ENCODE measurements at places on chromosomes 5 and 9.

GRCh38 chr5:9512457-9512856 lies 33.4 kb downstream of the SEMA5A start:
- DNase-seq, result no peak

- DNase-seq, result no peak
Observed at GRCh38 chr5:116766470-116766947, 191.9 kb upstream of the SEMA6A start.

- no peak for DNase-seq
Observed at GRCh38 chr5:71719063-71719964, at the start of gene CARTPT. CARTPT (plus strand) TSS chr5:71719275; CDS start chr5:71719294, 19 bp downstream.

GRCh38 chr5:95958310-95959014 lies 3.2 kb downstream of the ELL2 start:
- no peak for DNase-seq

GRCh38 chr5:139512786-139513390 lies 30.3 kb upstream of the STING1 start:
- DNase-seq, result no peak

DNA sequence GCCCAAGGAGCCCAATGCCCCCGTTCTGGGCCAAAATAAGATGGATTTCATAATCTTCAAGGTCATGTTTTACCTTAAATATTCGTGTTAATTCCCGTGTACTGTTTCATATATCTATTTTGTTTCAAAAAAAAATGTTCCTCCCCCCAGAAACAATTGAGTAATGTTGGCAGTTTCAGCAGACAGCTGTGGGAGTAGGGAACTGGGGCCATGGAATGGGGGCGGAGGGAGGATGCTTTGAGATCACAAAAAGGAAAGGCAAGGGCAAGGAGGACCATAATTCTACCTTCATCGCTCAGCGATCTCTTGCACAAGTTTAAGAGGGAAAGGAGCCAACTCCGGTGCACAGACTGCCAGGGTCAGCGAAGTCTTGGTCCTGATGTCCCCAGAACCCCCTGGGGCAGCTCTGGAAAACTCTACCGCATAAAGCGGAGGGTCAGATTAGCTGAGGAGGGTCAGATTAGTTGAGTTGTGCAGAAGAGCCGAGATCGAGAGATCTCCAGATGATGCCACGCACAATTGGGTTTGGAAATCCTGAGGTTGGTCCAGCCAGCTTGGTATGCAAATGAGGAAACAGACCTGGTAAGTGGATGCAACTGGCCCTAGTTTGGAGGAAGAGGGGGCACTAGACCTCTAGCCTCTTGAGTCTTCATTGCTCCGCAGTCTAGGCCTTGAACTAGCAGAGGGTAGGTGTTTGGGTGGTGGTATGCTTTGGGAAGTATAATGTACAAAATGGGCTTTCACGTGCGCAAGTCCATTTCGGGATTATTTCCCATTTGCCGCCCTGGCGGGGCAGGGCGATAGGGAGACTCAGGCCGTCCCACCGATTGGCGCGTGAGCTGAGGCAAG lies 24.0 kb downstream of the CDKN2A start:
- DNase-seq, result no peak

DNA sequence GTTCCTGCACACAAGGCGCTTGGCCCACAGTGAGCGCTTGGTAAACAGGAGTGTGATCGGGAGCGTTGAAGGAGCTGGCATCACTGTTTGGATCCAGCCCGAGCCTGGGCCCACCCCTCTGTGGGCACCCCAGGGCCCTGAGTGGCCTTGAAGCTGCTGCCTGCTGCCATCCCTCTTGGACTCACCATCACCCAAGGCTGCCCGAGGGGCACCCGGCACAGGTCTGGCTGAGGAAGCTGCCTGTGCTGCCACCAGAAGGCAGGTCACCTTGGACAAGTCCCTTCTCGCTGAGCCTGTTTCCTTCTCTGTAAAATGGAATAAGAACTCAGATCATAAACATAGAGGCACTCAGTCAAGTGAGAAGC lies 53.6 kb downstream of the LRSAM1 start:
- DNase-seq, result no peak

DNA sequence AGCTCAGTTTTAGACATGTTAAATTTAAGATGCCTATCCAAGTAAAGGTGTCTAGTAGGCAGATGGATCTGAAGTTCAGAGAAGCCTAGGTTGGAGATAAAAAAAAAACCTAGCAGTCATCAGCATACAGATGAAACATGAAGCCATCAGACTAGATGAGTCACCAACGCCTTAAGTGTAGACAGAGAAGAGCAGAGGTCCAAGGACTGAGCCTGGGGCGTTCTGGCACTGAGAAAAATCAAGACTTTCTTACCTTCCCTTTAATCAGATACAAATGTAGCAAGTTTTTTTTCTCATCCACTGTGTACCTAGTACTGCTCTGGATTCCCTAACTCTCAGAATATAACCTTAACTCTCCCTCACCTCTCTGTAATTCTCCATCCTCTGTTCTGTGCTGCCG lies 97.3 kb downstream of the SIL1 start:
- DNase-seq, result no peak

DNA sequence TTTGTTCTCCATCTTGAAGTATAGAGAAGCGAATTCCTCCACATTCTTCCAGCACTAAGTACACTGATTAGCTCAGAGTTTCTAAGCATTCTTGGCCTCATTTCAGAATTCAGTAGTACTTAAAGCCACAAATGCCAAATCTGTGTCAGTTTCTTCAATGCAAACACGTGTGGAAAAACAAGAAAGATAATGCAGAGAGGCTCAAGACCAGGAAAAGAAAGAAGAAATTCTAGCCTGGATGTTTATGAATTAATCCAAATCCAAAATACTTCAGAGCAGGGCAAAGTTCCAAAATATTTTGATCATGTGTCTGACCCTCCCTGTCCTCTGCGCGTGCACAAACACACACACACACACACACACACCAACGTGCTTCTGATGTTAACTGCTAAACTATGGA lies 457.6 kb downstream of the SLCO4C1 start:
- DNase-seq, result no peak

DNA sequence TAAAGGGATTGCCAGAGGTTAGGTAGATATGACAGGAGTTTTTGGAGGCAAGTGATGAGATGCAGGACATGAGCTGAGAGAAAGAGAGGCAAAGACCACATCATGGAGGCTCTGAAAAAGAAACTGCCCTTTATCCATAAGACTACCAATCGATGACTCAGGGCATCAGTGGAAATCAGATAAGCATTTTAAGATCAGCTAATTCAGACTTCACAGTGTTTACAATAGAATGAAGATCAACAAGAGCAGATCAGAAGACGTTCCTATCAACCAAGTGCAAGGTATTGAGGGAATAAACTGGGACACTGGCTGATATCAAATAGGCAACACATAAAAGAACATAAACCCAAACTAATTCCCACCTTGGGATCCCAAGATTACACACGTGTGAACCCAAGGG lies 227.2 kb downstream of the SLCO4C1 start:
- DNase-seq, result no peak

DNA sequence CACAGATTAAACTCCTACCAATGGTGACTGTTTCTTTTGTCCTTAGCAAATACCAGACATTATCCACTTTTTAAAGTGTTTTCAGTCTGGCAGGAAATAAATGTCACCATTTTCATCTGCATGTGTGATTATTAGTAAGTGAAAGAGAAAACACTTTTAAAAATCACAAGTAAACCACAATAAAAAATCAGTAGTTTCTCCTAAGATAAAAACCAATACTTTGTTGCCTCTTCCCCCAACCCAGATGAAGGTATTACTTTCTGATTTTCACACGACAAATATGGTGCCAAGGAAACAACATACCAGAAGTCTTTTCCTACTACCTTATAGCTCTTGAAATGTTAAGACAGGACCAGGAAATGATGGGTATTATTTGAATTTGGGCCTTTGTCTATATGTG lies 11.5 kb upstream of the MAP3K1 start:
- no peak for DNase-seq

GRCh38 chr5:81151546-81151945 lies 81.6 kb upstream of the CKMT2 start:
- DNase-seq, result no peak

DNA sequence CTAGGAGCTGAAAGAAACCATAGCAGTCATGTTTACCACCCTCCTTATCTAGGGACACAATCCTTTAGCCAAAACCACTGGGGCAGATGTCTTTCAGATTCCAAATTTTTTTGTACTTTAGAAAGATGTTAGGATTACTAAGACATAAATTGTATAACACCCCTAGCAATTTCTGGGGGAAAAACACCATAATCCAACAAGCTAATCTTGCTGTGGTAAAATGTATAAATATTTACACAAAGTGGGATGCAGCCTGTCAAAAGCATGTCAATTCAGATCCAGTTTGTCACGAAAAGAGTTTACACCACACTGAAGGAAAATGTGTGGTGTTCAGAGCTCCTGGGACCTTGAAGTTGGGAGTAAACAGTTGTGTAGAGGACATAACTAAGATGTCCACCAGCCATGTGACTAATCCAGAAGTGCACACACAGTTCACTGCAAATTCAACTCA lies 274.3 kb downstream of the ADAMTSL1 start:
- DNase-seq, result no peak

DNA sequence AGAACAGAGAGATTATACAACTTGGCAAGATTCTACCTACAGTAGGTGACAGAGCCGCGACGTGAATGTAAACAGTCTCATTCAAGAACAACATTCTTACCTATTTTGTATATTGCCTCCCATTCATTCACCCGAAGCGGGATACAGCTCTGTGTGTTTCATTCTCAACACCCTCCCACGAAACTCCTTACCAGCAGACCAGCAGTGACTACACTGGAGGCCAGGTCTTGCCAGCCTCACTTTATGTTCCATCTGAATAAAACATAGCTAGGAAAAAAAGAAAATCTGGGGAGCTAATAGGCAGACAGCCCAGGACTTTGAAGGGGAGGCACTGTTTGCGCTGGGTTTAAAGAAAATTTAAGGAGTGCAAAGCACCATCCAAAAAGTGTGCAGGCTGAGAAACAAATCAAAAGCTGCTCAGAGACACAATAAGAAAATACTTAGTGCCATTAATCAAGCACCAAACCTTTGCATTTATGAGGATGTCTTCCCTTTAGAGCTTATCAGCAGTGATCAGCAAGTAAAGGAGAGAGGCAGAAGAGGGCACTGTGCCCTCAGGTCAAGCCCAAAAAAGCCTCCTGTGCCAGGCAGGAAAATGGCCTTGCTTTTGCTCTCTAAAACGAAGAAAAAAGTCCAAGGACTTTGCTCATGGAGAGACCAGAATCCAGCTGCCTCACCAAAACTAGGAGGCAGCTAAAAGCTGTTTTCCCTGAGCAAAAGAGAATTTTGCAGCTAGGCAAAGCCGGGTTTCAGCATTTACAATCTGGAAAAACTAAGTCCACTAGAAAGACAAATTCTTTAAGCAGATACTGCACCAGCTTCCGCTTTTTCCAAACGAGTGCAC lies 295.1 kb downstream of the BNC2 start:
- DNase-seq, result no peak

DNA sequence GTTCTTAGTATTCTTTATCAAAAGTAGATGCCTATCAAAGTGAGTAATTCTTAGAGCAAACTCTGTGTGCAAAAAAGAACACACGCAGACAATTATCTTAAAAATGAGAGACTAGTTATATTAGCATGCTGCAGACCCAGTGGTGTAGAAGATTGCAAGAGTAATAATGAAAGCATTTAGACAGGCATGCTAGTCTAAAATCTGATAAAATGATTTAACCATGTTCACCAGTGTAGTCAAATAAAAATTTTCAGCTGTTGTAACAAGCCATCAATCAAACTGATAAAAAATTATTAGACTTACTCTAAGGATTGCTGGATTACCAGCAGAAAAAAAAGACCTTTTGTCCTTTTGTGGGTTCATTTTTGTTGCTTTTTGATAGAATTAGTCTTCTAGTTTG lies 241.9 kb upstream of the TLE4 start:
- no peak for DNase-seq

DNA sequence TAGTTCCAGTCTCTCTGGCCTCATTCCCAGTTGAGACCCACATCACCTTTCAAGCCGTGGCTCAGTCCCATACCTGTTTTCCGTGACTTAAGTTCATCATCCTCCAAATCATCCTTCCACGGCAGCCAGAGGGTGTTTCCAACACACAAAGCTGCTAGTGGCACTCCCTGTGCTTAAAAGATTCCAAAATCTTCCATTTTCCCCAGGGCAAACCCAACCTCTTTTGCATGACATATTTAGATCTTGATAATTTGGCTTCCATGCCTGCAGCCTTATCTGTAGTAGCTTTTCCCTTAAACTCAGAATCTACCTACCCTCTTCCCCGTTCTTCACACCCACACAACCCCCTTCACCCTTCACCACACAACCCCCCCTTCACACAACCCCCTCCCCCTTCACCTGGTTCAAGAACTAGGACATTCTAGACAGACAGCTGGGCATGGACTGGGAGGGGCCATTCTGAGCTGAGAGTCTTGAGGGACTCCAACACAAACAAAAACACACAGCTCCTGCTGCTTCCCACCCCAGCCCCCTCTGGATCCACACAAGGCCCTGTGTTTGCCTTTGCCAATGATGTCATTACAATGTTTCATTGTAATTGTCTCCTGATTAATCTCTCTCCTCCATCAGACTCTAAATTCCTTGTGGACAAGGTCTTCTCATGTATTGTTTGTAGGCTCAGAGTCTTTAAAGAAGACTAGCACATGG lies 268.2 kb downstream of the SH3GL2 start:
- no peak for DNase-seq

DNA sequence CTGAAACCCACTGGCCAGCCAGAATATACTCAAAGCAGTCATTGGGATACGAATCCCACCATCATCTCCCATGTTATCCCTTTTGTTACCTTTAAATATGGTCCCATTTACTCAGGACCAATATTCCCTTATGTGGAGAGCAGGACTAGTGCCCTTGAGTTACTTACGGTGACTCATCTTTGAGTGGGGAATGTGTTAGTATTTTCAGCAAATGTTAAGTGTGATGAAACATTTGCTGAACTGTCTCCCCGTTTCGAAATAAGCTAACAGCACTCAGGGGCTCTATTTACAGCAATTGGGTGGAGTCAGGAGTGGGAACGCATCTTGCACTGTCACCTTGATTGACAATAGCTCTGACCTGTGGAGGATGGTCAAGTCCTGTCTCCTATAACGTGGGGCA lies 67.4 kb downstream of the CTSL start:
- DNase-seq, result no peak

DNA sequence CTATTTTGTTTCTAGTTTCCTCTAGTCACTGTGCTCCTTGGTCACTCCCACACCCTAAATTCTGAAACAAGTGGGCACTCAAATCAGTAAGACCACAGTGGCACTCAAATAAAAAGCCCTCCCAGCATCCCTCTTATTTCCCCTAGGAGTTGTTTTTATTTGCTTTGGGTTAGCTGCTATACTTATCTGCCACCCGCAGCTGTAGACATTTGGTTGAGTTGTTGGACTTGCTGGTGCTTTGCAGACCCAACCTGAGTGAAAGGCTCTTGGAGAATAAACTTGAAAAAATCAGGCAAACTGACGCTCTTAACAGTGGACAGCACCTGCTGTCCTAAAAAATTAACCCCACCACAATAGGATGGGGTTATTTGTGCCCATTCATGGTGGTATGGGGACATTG lies 203.0 kb downstream of the SPATA31A6 start:
- DNase-seq, result no peak

DNA sequence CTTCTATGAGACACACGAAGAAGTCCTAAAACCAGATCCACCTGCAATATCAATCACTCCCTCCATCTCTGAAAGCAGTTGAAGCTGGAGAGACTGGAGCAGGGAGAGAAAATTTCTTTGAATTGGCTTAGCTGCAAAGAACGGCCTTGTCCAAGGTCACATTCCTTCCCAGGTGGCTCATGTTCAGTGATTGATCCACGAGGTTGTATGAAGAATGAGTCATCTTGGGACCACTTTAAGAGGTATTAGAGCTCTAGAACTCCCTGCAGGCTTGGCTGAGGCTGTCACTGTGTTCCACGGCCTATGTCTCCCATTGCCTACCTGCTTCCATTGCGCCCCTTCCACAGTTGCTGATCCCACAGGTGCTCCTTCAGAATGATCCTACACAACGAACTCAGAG lies 68.2 kb downstream of the HMHB1 start:
- DNase-seq, result no peak

All from stimulated activated CD8-positive, alpha-beta memory T cell treated with anti-CD3 and anti-CD28 coated beads, Interleukin-7, amount 100 ng/mL, for 24 hours (primary cell).